ENCODE measurements at places on chromosomes 5 and 9.

- DNase-seq, result peak; percentile 79
Measured at GRCh38 chr5:132259069-132259851, 1.8 kb downstream of the PDLIM4 start.

DNA sequence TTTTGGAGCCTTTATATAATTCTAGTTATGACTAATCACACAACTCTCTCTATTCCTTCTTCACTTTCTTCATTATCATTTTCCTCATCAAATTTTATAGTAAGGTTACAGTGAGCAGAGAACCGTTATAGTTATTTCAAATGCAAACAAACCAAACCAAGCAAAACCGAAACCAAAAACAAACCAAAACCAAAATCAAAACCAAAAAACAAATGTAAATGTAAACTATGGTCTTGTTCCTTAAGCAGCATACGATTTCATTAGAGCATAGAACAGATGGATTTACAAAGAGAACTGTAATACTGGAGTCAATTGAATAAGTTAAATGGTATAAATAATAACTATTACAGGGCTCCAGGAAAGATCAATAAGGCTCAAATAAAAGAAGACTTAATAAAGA, 447.1 kb downstream of the LRRC70 start:
- DNase-seq, result no peak

DNA sequence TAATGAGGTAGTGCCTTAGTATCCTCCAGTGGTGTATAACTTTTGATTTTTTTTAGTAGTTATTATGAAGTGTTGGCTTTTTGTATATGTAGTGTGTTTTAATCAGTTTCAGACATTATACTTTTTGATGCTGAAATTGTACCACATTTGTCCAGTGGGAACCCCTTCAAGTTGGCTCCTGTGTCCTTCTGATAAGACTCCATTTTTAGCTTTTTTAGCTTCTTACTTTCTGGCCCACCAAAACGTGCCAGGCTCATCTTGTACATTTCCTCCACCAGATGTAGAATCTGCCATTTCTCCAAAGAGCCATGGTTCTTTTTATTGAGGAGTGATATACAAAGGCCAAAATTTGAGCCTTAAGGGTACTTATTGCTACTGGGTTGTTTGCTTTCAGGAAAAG, 84.4 kb downstream of the PBX3 start:
- no peak for DNase-seq

DNA sequence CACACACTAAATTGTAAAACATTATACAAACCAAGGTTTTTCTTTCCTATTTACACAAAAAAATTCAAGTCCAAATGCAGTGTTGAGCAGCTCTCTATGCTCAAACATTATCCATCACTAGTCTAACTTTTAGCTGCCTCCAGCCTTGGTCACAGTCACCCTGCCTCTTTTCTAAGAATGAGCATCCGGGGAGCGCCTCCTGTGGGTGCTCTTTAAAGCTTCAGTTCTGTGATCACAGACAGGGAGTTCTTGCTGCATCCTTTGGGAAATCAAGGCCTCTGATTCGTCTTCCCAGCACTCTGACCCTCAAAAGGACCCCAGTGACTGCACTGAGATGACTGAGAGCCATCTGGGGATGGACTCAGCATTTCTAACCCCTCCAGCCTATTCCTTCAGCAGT, 289.6 kb downstream of the SEC61B start:
- no peak for DNase-seq

- no peak for DNase-seq
Measured at GRCh38 chr5:87185838-87186237, 81.8 kb upstream of the RASA1 start.

GRCh38 chr9:101026824-101027223, 1.7 kb upstream of the PLPPR1 start:
- DNase-seq, result no peak

DNA sequence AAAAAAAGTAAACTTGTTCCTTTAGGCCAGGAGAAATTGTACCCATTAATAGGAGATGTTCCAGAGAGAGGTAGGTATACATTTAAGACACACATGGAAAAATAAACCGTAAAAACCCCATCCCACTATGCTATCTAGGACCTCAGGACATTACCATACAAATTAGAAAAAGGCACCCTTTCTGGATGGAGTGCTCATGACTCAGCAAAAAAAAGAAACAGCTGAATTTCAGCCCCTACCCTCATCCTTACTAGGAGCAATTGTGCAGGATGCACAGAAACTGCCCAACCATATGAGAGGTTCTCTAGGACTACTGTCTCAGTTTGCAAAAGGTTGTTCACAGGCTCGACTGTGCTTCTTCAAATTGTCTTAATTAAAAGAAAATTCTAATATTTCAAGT, 368.2 kb downstream of the HINT1 start:
- no peak for DNase-seq
